Thymus (tissue), 14 donors: ENCODE measurements at places on chromosomes 2 and 18.

GRCh38 chr2:197054437-197054836 lies 127.9 kb upstream of the PGAP1 start:
- no peaks in the 10 kb centered on the region for H3K4me1 ChIP-seq
- H3K27ac ChIP-seq = no peak overlapping the region
- no peak for DNase-seq
- H3K36me3 ChIP-seq = peaks cover 3% of the 10 kb centered on the region

DNA sequence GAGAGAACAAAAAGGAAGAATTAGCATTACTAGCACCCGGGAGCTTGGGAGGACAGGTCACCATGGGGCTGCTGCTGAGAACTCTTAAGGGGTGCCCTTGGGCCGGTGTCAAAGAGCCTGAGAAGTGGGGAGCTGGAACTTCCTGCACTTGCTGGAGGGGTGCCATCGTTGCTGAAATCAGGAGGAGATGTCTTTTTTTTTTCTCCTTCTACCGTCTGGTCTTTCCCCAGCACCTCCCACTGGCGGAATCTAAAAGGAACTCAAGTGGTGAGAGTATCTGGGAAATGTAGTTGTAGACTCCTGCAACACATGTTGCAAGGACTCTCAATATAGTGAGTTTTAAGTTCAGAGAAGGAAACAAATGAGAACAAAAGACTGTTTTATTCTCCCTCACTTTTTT lies 6.1 kb upstream of the AMMECR1L start:
- H3K27me3 ChIP-seq = no peaks in the 10 kb centered on the region
- H3K4me1 ChIP-seq = peaks cover 8% of the 10 kb centered on the region
- H3K36me3 ChIP-seq = no peaks in the 10 kb centered on the region
- no peak overlapping the region for H3K4me3 ChIP-seq

DNA sequence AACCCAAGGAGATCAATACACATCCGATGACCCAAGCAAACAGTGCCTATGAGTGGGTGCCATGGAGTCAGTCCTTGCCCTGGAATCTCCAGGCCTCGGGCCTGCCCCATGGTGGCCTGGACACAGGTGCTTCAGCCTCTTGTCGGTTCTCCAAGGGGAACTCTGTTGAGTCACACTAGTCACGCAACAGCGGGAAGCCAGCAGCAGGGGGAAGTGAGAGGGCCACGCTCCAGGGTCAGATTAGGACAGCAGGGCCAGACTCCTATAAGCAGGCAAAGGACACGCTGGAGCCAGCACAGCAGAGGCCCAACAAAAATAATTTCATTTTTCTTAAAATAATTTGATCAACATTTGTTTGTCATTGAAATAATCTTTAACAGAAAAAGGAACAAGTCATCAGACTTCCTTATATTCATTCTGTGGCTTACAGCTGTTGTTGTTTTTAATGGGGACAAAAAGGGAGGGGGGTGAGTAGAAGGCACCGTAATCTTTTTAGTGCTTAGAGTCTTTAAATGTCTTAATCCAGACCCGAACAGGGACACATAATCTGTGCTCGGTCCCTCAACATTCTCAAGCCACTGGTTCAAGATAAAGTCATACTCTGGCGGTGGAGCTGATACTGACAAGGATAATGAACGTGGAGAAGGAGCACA lies 16.4 kb upstream of the ARMC9 start:
- H3K4me3 ChIP-seq = no peak overlapping the region
- H3K36me3 ChIP-seq = no peaks in the 10 kb centered on the region
- no peak overlapping the region for H3K27ac ChIP-seq

DNA sequence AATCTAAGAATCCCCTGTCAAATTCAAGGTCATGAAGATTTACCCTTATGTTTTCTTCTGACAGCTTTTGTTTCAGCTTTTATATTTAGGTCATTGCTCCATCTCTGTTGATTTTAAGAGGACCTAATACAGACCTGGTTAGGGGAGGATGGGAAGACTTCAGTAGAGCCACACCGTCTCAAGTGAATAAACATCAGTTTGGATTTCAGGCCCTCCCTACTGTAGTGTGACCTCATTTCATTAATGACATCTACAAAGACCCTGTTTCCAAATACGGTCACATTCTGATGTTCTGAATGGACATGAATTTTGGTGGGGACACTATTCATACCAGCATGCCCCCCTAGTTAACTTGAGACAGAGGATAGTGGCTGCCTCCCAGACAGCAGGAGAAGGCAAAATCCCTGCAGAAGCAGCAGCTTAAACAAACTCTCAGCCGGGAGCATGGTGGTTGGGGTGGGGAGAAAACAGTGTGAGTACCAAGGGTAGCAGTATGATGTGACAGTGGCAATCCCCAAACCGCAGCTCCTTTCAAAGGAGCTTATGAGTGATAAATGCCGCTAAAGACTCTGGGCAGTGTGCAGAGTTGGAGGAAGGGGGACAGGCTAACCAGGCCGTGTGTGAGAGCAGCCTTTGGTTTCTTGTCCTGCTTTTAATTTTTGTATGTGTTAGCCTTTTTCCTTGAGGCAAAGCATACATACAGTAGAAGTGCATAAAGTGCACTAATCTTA lies 65.9 kb upstream of the TNP1 start:
- no peak overlapping the region for H3K4me3 ChIP-seq
- H3K36me3 ChIP-seq = no peaks in the 10 kb centered on the region
- no peaks in the 10 kb centered on the region for H3K27me3 ChIP-seq
- H3K4me1 ChIP-seq = no peaks in the 10 kb centered on the region

GRCh38 chr2:108972663-108973062 lies 16.4 kb downstream of the EDAR start:
- no peaks in the 10 kb centered on the region for H3K4me1 ChIP-seq
- H3K27me3 ChIP-seq = no peaks in the 10 kb centered on the region
- no peak overlapping the region for H3K4me3 ChIP-seq
- no peak overlapping the region for H3K27ac ChIP-seq
- no peak for DNase-seq

- no peaks in the 10 kb centered on the region for H3K36me3 ChIP-seq
- H3K4me3 ChIP-seq = no peak overlapping the region
- no peak for DNase-seq
- no peaks in the 10 kb centered on the region for H3K4me1 ChIP-seq
Observed at GRCh38 chr2:9941996-9942390, 9.5 kb upstream of the GRHL1 start.

DNA sequence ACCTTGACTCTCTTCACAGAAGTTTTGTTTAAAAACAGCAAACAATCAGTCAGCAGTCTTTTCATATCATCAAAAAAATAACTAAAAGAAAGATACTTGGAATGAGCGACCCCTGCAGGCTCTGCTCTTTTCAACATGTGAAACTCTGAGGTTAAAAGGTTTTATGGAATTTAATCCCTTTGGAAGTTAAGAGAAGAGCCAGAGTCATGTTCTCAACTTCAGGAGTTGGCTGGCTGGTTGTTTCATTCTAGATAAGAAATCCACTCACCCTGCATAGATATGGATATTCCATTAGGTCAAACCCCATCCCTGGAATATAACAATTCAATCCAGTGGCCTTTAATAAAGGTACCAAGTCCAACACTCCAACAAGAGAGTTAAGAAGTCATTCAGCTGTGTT lies 115.6 kb upstream of the RMDN2 start:
- no peaks in the 10 kb centered on the region for H3K4me1 ChIP-seq
- no peak overlapping the region for H3K27ac ChIP-seq
- DNase-seq = no peak
- H3K27me3 ChIP-seq = no peaks in the 10 kb centered on the region
- H3K4me3 ChIP-seq = no peak overlapping the region
- no peaks in the 10 kb centered on the region for H3K36me3 ChIP-seq

GRCh38 chr2:140295767-140296166 lies 1515.6 kb upstream of the NXPH2 start:
- no peaks in the 10 kb centered on the region for H3K36me3 ChIP-seq
- H3K27ac ChIP-seq = no peak overlapping the region
- H3K4me1 ChIP-seq = no peaks in the 10 kb centered on the region
- DNase-seq = no peak
- H3K4me3 ChIP-seq = no peak overlapping the region

DNA sequence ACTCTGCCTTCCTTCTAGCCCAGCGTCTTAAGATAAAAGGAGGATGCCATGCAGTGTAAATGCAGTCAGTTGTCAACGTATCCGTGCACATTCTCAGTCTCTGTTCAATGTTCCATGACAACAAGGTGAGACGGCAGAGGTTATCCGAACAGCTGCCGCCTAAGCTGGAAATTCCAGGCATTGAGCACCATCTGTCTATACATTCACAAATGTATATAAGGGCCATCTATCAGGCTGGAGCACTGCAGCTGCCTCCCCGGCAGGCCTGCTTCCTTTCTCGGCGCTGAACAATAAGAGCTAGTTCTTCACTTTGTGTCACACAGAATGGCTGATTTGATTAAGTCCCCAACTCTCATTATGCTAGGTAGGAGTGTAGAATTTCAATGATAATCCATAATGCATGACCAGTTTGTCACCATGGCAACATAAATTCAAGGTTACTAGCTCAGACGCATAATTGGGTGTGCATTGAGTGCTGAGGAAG lies 282.2 kb upstream of the SOX11 start:
- no peaks in the 10 kb centered on the region for H3K27me3 ChIP-seq
- H3K4me1 ChIP-seq = no peaks in the 10 kb centered on the region
- DNase-seq = no peak

- H3K27me3 ChIP-seq = no peaks in the 10 kb centered on the region
- no peak overlapping the region for H3K4me3 ChIP-seq
- H3K36me3 ChIP-seq = no peaks in the 10 kb centered on the region
- H3K27ac ChIP-seq = no peak overlapping the region
Observed at GRCh38 chr2:167318581-167318980, 430.3 kb downstream of the XIRP2 start.

DNA sequence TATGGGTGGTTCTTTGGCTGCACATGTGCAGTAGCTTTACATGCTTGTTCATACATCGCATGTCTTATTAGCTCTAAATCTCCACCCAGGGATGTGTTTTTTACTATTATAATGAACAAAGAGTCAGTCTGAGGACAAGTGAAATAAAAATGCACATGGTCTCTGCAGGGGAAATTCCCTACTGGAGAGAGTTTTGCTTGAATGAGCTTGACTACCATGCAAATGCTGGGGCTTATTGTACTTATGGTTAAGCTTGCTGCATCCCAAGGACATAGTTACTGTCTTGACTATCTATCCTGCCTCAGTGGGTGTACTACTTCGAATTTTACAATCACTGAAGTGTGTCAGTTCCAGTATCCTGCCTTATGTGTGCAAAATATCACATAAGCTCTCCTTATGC lies 362.7 kb downstream of the TDRD15 start:
- no peaks in the 10 kb centered on the region for H3K27me3 ChIP-seq
- no peaks in the 10 kb centered on the region for H3K36me3 ChIP-seq
- no peak for DNase-seq
- H3K27ac ChIP-seq = no peak overlapping the region
